Fibroblast of lung (primary cell): ENCODE measurements at places on chromosomes 5 and 9. TPM values are rescaled to one million over a fixed set of nuclear protein-coding genes. Genes with fewer than 3 reads are reported as not detected.

- no peak overlapping the region for H3K27ac ChIP-seq
- no peaks in the 10 kb centered on the region for H3K27me3 ChIP-seq
- peaks cover 2% of the 10 kb centered on the region for H3K36me3 ChIP-seq
- H3K4me3 ChIP-seq, result no peak overlapping the region
- H3K4me1 ChIP-seq, result peaks cover 3% of the 10 kb centered on the region
These were observed 25.1 kb downstream of the SMC5 start for GRCh38 chr9:70283848-70284247.

DNA sequence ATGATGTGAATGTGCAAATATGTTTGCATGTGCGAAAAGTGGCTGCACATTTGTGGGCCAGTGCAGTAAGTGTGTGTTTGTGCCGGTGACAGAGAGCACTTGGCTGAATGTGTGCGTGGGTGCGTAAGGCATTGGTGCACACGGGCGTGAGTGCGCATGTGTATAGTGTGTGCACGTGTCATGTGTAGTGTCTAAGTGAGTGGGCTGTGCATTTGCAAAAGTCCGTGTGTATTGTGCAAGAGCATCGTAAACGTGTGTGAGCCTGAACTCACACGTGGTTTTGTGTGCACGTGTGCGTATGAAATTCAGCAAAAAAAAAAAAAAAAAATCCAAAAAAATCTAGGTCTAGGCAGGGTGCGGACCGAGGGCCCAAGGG lies 6.5 kb upstream of the EBF1 start:
- H3K27me3 ChIP-seq, result peaks cover 21% of the 10 kb centered on the region
- no peak for DNase-seq
- no peaks in the 10 kb centered on the region for H3K36me3 ChIP-seq
- H3K4me1 ChIP-seq, result peaks cover 3% of the 10 kb centered on the region

TRIM36 gene
- 0.12 and 0.68 TPM in 2 replicates for polyA plus RNA-seq

- H3K4me1 ChIP-seq, result no peaks in the 10 kb centered on the region
- H3K27ac ChIP-seq, result no peak overlapping the region
- no peaks in the 10 kb centered on the region for H3K27me3 ChIP-seq
- H3K4me3 ChIP-seq, result no peak overlapping the region
These were observed 260.2 kb upstream of the NR4A3 start for GRCh38 chr9:99561509-99561917.

TXNDC8 gene
- polyA plus RNA-seq, result not detected in 2 replicates

DNA sequence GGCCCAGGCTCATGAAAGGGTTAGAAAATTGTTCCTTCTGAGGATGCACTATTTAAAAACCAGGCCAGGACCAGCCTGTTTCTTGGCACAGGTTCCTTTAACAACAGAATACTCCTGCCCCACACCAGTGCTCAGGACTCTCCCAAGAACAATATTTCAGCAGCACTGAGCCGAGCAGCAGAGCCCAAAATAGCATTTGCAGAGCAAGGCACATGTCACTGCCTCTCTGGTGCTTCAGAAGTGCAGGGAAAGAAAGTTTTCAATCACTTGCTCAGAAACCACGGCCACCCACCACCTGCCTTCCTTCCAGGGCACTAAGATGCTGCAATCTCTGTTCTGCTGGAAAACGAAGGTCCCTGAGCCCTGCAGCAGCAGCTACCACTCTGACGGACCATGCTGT lies 77.6 kb downstream of the SIL1 start:
- no peaks in the 10 kb centered on the region for H3K4me1 ChIP-seq
- H3K27me3 ChIP-seq, result no peaks in the 10 kb centered on the region

MEGF10 gene
- 0.02 and 0.09 TPM in 2 replicates for polyA plus RNA-seq

GRCh38 chr9:38228331-38229103 lies 159.5 kb upstream of the SHB start:
- no peak overlapping the region for H3K27ac ChIP-seq
- H3K36me3 ChIP-seq, result no peaks in the 10 kb centered on the region
- peaks cover 8% of the 10 kb centered on the region for H3K27me3 ChIP-seq

CDC42SE2 gene
- polyA plus RNA-seq, result 26.1 and 26.5 TPM in 2 replicates
